ENCODE measurements at places on chromosomes 11 and 22.

GRCh38 chr11:116072133-116072532 is 567.9 kb upstream of the CADM1 start:
- no peak for DNase-seq

- DNase-seq, result no peak
These were observed 4.9 kb downstream of the PLXNB2 start for GRCh38 chr22:50302564-50302963.

DNA sequence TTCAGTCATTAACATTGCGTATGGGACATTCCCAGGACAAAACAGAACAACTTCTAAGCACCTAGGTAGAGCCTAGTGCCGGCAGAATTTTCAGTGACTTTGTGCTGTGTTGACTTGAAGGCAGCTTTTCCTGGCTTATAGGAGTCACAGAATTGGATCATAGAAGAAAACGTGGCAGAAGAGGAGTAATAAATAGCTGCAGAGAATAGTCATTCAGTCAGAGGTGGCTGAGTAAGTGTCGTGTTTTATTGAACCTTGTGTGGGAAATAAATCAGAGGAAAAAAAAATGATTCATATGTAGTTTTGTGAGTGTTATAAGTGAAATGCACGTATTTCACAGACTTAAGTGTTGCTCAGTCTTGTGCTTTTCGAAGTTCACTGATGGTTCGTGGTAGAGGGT is 2.1 kb downstream of the BARX2 start:
- DNase-seq, result no peak

DNA sequence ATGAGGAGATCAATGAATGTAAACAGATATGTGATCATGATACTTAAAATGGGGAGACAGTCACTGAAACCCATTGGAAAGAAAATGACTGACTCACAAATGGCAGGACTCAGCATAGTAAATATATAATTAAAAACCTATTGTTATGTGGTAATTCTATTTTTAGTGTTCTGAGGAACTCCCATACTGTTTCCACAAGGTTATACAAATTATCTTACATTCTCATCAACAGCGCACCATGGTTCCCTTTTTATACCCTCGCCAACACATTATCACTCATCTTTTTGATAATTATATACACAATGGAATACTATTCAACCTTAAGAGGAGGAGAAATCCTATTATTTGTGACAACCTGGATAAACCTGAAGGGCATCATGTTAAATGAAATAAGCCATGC is 17.1 kb downstream of the OR5B21 start:
- DNase-seq, result no peak
